ENCODE measurements at places on chromosomes 11 and 22. TPM values are rescaled to one million over a fixed set of nuclear protein-coding genes. Genes with fewer than 3 reads are reported as not detected.

GRCh38 chr11:111631666-111632039 is 29.4 kb downstream of the SIK2 start:
- DNase-seq: no peak

GRCh38 chr11:107545101-107545514 is 20.4 kb downstream of the ALKBH8 start:
- no peak for DNase-seq

DNA sequence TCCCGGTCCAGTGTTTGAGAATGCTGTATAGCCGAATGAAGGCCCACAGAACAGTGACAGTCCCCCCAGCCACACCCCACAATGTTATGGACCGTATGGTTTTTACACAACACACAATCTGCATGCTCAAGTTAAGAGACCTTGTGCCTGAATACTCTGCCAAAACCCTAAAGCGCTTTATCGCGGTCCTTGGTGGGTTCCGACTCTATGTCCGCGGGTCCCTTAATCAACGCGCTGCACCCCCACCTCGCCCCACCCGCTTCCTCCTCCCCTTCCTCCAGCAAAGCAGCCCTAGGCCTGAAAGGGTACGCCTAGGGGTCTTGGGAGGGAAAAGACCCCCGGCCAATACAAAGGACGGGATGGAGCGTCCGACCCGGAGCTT is 442 bp downstream of the COPB1 start:
- DNase-seq: no peak

The GAB4 gene
- not detected for total RNA-seq

- no peak for DNase-seq
Measured at GRCh38 chr22:27566602-27567001, 235.0 kb downstream of the MN1 start.

The MRGPRF gene
- 2.3 TPM for total RNA-seq

DNA sequence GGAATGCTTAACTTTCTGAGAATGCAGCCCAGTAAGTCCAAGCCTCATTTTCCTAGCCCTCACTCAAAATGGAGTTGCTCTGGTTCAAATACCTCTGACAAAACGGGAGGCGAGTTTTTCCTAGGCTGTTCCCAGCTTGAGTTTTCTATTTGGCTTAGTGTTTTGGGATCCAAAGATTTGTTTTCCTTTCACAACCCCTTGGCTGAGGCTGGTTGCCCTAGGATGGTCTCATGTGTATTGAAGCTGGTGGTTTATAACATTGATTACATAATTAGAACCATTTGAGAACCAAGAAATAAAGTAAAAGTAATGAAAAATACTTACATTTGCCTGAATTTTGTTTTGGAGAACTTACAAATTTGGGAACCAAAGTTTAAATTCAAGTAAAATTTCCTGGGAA is 611.1 kb upstream of the LUZP2 start:
- DNase-seq: no peak

DNA sequence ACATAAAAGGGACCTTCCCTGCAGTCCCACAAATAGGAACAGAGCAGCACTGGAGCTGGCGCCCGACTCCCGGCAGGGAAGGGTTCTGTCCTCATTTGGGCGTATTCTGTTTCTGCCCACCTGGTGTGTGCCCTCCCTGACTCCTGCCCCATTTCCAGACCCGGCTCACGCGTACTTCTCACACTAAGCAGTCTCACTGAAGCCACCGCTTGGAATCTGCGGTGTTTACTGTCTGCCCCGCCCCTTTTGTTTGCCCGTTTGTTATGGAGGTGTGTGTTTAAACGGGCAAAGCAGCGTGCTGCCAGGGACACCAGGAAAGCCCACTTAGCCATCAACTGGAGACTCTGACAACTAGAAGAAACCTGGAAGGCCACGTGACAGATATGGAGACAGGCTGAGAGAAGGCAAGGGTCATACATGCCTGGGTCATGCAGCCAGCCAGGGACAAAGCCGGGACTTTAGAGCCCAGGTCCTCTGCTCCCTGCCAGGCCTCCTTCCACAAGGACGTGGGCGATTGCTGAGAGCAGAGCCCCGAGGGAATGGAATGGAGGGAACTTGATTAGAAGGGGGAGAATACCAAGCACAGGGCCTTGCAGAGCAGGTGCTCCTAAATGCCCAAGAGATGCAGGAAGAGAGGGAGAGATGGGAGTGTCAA is 8.7 kb upstream of the EFCAB6 start:
- DNase-seq: peak; percentile 50

- DNase-seq: no peak
Measured at GRCh38 chr11:106553304-106553703, 465.0 kb downstream of the GUCY1A2 start.

DNA sequence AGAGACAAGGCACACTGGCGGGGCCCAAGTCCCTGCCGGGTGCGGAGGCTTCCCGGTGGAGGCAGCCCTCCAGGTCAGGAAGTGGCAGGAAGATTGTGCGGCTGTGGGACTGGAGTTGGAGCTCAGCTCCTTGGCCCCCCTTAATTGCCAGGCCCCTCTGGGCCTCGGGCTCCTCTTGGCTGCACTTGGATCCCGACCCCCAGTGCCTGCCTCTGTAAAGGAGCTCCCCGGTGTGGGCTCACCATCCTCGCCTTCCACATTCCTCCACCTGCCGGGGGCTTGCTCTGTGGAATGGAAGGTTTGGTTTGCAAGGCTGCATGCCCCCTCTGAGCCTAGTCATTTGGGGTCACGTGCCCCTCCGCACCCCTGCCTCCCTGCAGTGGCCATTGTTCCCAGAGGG is 38.1 kb upstream of the COMT start:
- no peak for DNase-seq

Data from cardiac septum (tissue), 1 donor.